ENCODE measurements at places on chromosomes 13 and 19.

DNA sequence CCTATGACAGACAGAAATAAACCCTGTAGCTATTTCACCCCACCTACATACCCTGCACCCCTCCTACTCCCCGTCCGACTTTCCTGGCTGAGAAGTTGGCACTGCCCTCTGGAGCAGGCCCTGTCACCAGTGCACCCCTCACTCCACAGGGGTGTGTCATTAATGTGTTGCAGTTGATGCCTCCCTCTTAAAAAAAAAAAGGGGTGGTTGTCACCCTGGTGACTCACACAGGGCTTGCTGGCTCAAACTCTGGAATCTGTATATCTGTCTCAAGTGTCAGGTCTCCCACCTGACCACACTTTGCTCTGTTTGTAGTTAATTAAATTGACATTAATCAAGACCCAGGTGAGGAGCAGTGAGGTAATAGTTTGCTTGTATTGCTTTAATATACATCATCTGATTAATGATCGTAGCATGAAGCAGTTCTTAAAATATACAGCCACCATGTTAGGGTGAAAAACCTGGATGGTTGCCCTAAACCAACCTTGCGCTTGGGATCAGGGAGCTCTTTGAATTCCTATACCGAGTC is 2.0 kb upstream of the GATAD2A start:
- DNase-seq: peak; percentile 74

DNA sequence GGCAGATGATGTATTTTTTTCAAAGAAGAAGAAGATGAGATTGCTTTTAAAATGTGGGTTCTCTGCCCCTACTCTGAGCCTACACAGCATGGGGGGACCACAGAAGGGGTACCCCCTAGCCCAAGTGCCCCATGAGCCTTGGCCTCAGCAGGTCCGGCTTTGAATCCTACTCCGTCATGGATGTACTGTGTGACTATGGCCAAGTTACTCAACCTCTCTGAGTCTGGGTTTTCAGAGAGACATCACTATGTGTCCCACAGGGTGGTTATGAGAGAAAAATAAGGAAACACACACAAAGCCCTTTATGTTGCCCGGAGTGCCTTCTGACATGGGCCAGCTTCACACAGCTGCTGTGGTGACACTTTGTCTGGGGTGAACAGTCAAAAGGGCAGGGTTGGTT is 92.0 kb downstream of the KCTD15 start:
- no peak for DNase-seq

DNA sequence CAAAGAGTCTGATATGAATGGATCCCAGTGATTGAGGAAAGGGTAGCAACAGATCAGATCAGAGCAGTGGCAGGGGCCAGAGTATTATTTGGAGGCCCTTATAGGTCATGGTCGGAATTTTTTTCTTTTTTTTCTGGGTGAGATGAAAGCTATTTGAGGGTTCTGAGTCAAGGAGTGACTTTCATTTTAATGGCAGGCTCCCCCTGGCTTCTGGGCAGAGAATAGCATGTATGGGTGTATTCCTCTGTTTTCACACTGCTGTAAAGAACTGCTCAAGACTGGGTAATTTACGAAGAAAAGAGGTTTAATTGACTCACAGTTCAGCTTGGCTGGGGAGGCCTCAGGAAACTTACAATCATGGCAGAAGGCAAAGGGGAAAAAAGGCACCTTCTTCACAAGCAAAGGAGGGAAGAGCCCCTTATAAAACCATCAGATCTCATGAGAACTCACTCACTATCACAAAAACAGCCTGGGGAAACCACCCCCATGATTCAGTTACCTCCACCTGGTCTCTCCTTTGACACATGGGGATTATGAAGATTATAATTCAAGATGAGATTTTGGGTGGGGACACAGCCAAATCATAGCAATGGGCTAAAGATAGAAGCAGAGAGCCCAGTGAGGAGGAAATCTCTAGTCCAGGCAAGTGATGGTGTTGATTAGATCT is 3.0 kb upstream of the SLC6A16 start:
- DNase-seq: peak; percentile 58

DNA sequence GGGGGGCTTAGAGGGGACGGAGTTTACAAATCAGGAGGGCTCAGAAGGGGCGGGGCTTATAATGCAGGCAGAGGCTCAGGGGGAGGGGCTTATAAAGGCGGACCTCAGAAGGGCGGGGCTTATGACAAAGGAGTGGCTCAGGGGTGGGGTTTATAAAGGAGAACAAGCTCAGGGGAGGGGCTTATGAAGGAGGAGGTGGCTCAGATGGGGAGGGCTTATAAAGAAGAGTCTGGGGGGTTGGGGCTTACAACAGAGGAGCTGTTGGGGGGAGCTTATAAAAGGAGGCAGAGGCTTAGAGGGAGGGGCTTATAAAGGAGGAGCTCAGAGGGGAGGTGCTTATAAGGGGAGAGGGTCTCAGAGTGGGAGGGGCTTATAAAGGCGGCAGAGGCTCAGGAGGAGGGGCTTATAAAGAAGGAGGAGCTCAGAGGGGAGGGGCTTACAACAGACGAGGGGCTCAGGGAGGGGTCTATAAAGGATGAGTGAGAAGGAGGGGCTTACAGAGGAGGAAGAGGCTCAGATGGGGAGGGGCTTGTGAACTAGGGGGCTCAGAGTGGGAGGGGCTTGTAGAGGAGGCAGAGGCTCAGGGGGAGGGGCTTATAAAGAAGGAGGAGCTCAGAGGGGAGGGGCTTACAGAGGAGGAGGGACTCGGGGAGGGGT is 1.0 kb downstream of the SMIM24 start:
- no peak for DNase-seq

DNA sequence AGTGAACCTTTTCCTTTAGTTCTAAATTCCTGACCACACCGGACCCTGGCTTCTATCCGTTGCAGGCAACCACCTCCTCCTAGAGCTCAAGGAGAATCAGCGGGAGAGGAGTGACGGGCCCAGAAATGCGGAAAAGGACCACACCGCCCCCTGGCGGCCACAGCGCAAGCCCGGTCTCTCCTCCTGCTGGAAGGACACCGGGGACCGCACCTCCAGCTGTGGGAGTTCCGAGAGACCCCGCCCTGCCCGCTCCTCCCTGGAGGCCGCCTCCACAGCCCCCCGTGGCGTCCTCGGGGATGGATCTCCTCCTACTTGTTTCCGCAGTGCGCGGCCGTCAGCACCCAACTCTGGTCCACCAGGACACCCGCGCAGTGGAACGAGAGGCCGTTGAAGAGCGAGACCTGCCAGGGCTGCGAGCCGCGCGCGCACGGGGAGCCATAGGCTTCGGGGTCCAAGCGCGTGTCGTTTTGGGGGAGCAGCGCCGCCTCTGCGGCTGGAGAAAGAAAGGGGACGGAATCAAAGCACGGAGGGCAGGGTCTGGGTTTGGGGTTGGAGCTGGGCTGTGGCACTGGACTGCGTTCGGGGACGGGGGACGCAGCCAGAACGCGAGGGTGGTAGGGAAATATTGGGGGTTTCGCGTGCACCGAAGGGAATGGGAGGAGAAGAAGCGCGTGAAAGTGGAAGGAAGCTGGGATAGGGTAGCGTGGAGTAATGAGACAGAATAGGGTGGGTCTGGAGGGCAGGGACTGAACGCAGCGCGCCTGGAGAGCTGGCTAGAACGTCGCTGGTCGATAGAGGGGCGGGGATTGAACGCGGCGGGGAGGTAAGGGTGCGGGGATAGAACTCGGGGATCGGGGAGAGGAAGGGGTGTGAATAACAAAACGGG is 2.5 kb downstream of the KLK10 start:
- no peak for DNase-seq

DNA sequence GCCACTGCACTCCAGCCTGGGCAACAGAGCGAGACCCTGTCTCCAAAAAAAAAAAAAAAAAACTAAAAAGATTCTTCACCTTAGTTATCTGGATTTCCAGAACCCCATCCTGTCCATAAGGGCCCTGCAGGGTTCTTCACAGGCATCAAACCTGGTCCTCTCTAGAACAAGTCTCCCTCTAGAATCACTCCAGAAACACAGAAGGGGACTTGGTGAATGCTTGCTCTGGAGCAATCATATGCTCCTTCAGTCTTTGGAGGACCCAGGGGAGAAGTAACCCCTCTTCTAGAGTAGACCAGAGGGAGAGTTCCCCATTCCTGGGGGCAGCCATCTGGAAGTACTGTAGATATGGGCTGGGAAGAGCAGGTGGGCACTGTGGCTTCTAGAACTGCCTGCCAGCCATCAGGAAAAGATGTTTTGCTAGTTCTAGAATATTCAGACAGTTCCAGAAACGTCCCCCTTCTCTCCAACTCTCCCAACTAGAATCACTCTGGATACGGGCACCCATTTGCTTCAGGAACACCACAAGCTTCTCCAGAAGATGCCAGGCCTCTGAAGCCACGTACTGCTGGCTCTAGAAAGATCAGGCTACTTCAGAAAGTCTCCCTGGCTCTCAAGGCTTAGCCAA is 2.8 kb downstream of the FUT1 start:
- no peak for DNase-seq

DNA sequence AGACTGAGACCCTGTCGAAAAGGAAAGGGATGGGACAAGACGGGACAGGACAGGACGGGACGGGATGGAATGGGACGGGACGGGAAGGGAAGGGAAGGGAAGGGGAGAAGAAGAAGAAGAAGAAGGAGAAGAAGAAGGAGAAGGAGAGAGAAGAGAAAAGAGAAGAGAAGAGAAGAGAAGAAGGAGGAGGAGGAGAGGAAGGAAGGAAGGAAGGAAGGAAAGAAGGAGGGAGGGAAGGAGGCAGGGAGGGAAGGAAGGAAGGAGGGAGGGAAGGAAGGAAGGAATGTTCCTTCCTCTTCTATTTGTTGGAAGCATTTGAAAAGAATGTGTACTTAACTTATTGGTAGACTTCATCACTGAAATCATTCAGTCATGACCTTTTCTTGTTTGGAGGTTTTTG is 9.6 kb upstream of the SHFL start:
- DNase-seq: no peak

GRCh38 chr13:61029064-61029463 is 386.6 kb downstream of the PCDH20 start:
- no peak for DNase-seq

GRCh38 chr13:19622193-19622592 is 11.3 kb upstream of the MPHOSPH8 start:
- no peak for DNase-seq

- no peak for DNase-seq
Measured at GRCh38 chr19:18611327-18612050, 1.2 kb upstream of the TMEM59L start.

DNA sequence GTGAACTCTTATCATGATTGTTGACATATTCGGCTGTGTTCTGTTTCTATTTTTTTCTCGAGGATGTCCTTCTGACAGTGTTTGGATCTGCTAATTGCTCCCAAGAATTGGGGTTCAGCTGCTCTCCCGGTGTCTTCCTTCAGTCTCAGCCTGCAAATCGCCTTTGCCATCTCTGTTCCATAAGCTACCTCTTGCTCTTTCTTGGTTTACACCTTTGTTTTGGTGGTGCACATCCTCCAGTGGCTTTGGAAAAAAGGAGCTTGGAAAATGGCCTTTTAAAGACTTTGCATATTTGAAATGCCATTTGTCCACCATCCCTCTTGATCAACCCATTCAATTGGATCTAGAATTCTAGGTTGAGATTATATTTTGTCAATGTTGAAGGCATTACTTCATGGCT is 137.2 kb downstream of the URI1 start:
- no peak for DNase-seq

DNA sequence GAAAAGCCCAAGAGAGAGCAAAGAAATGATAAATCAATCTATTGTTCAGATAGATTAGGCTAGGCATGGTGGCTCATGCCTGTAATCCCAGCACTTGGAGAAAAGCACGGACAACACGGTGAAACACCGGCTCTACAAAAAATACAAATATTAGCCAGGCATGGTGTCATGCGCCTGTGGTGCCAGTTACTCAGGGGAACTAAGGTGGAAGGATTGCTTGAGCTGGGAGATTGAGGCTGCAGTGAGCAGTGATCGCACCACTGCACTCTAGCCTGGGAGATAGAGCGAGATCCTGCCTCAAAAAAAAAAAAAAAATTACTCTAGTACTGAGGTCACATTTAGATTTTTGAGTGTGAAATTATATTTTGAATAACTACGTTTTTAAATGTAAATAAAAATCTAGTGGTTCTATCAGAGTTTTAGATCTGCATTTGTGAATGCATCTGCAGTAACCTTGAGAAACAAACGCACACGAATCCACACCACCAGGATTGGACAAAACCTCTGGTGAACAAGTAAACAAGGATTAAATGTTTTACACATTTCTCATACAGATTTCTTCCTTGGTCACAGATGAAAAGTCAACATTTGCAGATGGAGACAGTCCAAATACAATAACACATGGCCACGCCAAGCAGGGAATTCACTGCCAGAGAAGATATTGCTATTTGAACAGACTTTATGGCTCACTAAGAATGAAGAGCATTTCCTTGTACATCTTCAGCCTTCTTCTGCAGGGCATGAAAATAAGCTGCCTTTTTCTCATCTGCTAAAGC is 917.6 kb downstream of the PCDH9 start:
- peak; percentile 71 for DNase-seq

DNA sequence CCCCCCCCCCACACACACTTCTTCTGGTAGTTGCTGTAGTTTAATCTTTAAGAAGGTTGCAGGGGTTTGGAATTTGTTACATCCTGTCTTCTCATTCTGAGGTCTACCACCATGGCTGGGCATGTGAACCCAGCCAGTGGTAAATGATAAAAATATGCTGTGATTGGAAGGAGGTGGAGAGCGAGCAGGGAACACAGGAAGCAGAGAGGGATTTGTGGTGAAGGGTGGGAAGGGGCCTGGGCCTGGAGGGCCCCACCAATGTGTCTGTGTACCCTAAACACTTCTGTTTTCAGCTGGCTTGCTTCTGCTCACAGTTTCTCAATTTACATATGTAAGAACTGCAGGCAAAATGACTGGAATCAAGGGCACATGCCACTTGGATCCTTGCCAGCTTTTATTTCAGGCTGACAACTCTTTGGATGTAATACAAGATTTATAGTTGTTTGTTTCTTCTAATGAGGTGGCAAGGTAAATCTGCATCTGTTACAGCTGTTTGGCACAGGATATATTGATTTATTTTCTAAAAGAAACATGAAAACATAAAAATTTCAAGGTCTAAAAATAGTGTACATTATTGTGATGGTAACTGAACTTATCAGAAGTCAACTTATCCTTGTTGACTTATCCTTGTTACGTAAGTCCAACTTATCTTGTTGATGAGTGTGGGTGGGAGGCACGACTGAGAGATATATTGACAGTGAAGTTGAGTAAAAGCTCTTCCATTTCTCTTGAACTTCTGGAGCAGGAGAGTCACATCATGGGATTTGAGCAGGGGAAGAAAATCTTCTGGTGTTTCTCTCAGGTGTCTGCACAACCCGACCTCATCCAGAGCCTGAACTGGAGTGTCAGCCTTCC is 313.2 kb downstream of the SHISA2 start:
- DNase-seq: peak; percentile 49

DNA sequence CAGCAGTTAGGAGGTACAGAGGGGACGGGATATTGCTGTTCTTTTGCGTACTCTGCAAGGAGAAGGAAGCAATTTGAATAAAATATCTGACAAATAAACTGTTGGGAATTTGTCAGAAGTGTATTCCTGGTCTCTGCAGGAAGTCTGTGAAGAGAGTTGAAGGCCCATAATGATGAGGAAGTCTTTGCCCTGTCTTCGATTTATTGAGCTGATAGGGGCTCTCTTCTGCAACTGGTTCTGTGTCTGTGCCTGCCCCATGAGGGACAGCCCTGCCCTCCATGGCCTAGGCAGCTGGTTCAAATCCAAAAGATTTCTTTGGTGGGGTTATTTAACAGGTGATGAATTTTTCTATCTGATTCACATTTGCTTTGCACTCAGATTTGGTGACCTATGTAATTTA is 339.7 kb upstream of the EDNRB start:
- no peak for DNase-seq

Measured in MCF 10A (cell line).